ENCODE measurements at places on chromosomes 7 and 10.
A peak's percentile ranks its signal among the peaks of the same experiment; 100 is the strongest.

GRCh38 chr10:44966129-44966815, 6.7 kb downstream of the RASSF4 start:
- DNase-seq = no peak

GRCh38 chr10:18010050-18010449, 58.3 kb downstream of the SLC39A12 start:
- no peak for DNase-seq

DNA sequence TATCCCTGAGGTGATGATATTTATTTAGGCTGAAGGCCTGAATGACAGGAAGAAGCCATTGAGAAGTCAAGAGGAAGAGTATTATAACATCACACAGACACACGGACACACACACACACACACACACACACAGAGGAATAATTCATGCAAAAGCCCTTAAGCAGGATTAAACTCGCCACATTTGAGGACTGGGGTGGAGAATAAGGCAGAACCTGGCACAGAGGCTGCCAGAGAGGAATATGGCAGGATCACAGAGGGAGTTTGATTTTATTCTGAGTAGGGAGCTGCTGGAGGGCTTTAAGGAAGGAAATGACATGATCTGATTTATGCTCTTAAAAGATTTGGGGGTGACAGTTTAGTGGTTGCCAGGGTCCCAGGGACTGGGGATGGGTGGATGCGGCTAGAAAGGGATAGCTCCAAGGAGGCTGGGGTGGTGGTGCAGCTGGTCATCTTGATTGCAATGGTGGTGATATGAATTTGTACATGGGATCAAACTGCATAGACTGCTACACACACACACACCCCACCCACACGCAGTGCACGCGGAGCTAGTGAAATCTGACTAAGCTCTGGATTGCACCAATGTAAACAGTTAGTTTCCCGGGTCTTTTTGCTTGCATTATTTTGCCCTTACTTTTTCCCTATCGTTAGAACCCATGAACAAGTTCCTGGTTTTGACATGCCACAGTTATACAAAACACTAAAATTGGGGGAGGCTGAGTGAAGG, 11.2 kb downstream of the SMURF1 start:
- no peak for DNase-seq

DNA sequence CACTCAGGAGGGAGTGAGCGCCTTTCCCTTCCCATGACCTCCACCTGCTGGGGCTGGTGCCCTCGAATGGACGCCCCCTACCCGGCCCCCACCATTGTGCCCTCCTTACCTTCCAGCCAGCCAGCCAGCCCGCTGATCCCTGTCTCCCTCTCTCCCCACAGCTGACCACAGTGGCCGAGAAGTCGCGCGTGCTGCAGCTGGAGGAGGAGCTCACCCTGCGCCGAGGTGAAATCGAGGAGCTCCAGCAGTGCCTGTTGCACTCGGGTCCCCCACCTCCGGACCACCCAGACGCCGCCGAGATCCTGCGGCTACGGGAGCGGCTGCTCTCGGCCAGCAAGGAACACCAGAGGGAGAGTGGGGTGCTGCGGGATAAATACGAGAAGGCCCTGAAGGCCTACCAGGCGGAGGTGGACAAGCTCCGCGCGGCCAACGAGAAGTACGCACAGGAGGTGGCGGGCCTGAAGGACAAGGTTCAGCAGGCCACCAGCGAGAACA, 77.9 kb upstream of the GTF2IRD1 start:
- no peak for DNase-seq

DNA sequence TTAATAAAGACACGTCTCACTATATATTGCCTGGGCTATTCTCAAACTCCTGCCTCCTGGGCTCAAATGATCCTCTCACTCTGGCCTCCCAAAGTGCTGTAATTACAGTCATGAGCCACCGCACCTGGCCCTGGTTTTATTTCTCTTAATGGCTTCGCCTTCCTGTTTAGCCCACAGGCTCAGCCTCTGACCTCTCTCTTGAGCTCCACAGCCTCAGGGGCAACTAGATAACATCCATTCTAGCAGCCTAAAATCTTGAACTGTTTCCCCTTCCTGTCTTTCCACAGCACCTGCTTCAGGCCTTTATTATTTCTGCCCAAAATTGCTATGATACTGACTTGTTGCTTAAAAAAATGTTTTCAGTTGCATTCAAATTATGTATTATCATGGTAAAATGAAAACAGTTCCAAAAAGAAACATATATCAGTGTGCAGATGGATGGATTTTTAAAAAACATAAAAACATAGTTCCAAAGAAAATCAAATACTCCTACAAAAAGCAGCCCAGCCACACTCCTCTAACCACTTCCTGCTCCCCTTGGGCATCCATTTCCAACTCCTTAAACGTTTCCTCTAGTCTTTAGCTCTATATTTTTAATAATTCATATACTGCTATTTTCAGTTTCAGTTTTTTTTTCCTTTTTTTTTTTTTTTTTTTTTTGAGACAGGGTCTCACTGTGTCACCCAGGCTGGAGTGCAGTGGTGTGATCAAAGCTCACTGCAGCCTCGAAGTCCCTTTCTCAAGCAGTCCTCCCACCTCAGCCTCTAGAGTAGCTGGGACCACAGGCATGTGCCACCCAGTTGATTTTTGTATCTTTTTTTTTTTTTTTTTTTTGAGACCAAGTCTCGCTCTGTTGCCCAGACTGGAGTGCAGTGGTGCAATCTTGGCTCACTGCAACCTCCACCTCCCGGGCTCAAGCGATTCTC, 5.1 kb upstream of the BAZ1B start:
- DNase-seq = peak; percentile 16

DNA sequence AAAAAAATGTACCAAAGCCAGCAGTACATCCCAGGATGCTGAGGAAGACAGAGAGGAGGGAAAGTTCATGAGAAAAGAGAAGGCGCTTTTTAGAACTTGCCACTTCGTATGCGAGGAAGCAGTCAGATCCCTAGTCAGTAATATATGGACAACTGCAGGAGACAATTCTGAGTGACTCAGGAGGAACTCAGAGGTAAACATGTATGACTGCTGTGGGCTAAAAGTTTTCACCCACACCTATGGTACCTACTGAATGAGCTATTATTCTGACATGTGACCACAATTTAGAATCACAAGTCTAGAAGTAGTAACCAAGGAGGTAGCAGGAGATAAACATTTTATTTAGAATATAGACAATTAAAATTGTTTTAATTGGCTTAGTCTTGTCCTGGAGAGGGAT, 126.5 kb downstream of the ICA1 start:
- DNase-seq = no peak

DNA sequence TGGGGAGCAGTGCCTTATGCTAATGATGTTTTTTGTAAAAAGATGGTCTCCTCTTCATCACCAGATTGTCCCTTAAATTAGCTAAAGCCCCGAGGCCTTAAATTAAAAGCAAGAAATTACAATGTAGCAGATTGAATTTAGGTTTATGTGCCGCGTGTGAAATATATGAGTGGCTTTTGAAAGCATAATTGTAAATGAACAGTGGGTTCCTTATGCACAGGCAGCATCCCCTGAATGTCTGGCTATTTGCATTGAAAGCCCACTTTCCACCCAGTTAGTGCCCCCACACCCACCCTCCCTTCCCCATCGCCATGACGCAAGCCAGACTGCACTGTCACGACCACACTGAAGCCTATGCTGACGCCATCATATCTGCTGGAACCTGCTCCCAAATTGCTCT, 62.4 kb upstream of the SORCS3 start:
- DNase-seq = no peak

- DNase-seq = no peak
Observed at GRCh38 chr7:123924941-123925340, at the start of gene SPAM1. TSS of gene SPAM1 (plus strand) at chr7:123925241. CDS start at chr7:123953571, 28,330 bp downstream.

DNA sequence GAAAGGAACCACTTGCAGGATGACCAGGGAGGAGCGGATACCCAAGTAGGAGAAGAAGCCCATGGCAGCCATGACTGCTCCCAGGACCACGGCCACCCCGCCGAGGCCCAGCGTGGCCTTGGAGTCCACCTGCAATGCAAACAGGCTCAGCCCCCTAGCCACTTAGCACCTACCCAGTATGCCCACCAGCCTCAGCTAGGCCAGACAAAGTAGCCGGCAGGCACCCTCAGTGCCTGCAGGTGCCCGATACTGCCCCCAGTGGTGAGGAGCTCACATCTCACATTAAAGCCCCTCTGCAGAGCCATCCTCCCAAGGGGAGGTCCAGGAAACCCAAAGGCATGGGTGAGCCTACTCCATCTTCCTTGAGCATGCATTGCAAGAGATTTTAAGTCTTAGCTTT, 6.6 kb downstream of the NPC1L1 start:
- peak; percentile 47 for DNase-seq

DNA sequence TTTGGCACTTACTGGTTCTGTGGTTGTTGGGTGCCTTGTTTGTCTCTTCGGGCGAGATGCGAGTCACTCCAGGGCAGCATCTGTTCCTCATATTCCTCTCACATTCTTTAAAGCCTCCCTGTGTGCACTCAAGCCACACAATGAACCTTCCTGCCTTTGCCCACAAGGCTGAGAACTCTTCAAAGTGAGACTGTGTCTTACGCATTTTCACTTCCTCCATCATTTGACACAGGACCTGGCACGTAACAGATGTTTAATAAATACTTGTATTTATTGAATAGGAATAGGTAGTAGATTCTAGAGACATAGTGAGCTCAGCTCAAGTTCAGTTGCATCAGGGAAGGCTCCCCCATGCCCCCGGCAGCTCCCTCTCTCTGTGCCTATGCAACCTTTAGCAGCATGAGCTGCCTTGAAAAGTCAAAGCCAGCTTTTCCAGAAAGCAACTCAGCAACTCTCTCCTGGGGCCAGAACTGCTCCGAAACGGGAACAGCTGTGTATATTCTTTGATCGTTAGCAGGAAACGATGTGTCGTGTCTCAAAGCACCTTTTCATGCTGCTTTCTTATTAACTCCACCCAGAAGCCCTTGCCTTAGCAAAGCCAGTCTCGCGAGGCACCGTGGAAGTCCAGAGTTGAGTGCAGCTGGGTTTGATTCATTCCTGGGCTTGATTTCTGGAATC, 97.5 kb downstream of the PFKFB3 start:
- peak; percentile 54 for DNase-seq

DNA sequence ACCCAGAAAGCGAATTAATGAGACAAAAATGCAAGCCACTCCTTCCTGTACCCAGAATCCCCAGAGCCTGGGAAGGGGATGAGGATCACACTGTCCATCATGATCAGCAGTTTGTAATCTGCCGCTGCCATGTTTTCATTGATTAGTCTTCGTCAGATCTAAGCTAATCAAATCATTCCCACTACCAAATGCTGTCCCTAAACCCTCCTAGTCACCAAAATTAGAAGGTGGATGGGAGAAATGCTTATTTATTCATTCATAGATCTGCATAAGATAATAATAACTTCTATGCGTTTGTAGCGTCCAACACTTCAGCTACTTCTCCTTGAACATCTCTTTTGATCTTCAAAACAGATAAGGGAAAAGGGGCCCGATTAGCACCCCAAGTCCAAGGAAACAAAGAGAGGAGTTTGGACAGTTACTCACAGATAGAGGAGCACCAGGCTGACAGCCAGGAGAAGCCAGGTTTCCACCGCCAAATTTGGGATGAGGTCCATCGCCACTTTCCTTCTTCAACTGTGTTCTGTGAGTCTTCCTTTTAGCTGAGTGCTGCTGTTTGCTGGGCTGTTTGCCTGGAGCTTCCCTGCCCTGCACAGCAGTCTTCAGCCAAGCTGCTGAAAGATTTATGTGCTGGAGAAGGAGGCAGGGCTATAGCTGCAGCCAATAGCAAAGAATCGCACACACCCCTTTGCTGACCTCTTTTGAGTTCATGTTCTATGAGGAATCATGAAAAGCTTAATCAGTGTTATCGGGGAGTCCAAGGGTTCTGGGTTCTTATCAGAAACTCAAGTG, at the start of gene CYP3A5:
CYP3A5 (minus strand) TSS at position 597 of the 792 bp plus-strand sequence; CDS start at position 497, 100 bp downstream.
- no peak for DNase-seq

DNA sequence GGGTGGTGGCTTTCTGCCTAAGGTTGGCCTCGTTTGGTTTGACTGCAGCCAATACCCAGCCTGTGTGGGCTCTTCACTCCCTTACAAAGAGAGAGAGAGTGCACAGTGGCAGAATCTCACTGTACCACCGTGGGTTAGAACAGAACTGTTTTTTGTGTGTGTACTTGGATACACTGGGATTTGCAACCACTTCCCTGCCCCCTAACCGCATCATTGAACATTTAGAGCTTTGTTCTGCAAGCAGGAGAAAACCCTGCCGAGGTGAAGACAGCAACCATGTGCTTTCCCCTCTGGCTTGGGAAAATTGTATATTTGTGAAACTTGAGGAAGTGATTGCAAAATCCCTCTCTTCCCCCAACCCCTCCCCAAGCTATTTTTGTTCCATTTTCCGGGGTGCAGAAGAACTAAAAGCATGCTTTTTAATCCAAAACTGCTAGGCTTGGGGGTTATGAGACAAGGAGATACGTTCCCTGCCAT, 201.2 kb downstream of the TCF7L2 start:
- no peak for DNase-seq

GRCh38 chr7:24108906-24109376, 175.0 kb upstream of the NPY start:
- no peak for DNase-seq

GRCh38 chr7:138075350-138075749, 909 bp upstream of the AKR1D1 start:
- DNase-seq = no peak

DNA sequence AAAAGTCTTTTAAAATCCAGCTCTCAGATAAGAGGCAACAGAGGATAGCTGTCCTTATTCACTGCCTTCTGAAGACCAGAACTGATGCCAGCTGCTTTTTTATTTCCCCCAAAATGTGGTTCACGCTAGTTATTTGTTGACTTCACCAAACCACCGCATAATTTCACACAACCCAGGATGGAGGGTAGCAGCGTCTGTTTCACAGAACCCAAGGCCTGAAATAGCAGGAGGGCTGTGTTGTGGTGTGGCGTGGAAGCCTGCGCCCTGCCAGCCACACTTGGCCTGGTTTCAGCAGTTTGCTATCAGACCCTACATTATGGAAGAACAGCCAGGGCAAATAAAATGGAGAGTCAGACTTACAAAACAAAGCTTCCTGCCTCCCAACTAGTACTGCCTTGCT, 155.4 kb downstream of the DYNC1I1 start:
- DNase-seq = no peak

GRCh38 chr7:100627238-100627549, 14.2 kb downstream of the TFR2 start:
- no peak for DNase-seq

GRCh38 chr10:12455766-12456165, 106.4 kb downstream of the CAMK1D start:
- DNase-seq = no peak

DNA sequence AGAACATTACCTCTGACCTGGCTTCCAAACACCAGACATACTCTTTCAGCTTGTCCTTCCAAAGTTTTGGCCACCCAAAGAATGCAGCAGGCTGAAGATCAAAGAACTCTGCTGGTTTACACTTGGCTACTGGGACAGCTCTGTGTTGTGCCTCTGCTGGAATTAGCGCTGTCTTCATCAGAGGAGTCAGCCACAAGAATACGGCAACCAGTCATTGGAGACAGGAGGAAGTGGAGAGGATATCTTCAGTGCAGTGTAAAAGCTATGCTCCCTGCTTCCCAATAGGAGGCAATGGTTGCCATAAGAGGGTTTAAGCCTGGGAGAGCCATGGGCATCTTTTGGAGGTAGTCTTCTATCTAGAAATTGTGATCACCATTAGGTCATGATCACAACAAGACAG, 126.7 kb upstream of the WNT16 start:
- DNase-seq = no peak

- no peak for DNase-seq
Observed at GRCh38 chr7:93315896-93316295, 83.7 kb downstream of the VPS50 start.
